Activated T-helper 1 cell treated with anti-CD3 and anti-CD28 coated beads, Interleukin-2, amount 50 U/mL, for 16 hours (primary cell): ENCODE measurements at places on chromosomes 5 and 9.

- no peak for DNase-seq
Observed at GRCh38 chr9:124771867-124772679, 962 bp upstream of the NR6A1 start.

GRCh38 chr5:82748688-82749460 lies 328.3 kb downstream of the TMEM167A start:
- DNase-seq: no peak

DNA sequence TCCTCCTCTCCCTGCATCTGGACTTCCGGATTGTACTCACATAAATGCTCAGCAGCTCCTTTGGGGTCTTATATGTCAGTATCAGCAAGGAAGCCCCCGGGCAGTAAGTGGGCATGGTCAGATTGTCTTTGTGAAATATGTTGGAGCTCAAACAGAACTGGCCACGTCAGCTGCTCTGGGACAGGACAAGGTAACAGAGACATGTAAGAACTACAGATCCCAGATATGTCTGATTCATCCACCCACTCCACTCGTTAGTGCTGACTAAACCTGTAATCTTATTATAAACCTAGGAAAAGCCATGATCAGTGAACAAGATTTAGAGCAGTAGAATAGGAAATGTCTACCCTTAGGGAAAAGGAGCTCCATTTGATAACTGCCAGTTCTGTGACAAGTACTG lies 561.8 kb downstream of the CETN3 start:
- DNase-seq: no peak

- DNase-seq: no peak
Observed at GRCh38 chr9:113895526-113895925, 19.4 kb downstream of the ZNF618 start.

GRCh38 chr5:138466900-138467710 lies 1.8 kb downstream of the EGR1 start:
- DNase-seq: no peak

GRCh38 chr5:75640826-75641225 lies 29.6 kb downstream of the ANKDD1B start:
- DNase-seq: no peak

DNA sequence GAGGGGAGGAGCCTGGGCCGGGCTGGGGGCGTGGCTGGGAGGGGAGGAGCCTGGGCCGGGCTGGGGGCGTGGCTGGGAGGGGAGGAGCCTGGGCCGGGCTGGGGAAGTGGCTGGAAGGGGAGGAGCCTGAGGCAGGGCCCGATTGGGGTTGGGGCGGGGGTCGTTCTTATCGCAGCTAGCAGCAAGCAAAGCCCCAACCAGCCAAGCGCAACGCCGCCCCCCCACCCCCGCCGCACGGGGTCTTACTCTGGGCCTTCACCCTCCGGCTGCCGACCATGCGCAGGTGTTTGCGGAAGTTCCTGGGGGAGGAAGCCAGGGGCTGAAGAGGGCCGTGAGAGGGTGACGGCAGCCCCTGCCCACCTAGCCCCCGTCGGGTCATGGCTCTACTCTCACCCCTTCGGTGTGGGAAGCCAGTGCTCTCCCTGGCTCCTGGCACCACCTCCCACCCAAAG lies 5.0 kb downstream of the NSMF start:
- no peak for DNase-seq

GRCh38 chr9:126668058-126668457 lies 54.3 kb downstream of the LMX1B start:
- no peak for DNase-seq

DNA sequence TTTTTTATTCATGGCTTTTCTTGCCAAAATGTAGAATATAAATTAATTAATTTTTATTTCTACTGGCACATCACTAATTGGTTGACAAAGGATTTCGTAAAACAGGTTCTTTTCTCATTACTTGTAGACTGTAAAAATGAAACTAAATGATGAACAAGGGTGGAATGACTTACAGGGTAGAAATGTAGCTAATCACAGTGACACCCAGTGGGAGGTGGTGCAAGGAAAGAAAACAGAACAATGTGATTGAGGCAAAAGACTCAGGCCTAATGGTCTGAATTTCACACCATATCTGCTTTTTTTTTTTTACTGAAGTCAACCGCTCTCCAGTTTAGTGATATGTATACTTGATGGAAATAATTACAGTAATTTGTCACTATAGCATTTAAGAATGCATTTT lies 28.9 kb downstream of the GABRG2 start:
- DNase-seq: no peak

- no peak for DNase-seq
Observed at GRCh38 chr5:133652951-133653759, 40.8 kb upstream of the FSTL4 start.

GRCh38 chr9:33445389-33446239 lies 1.8 kb downstream of the AQP3 start:
- DNase-seq: no peak

GRCh38 chr5:133921069-133921468 lies 47.4 kb downstream of the C5orf15 start:
- DNase-seq: no peak

GRCh38 chr9:99607842-99608448 lies 213.7 kb upstream of the NR4A3 start:
- no peak for DNase-seq

DNA sequence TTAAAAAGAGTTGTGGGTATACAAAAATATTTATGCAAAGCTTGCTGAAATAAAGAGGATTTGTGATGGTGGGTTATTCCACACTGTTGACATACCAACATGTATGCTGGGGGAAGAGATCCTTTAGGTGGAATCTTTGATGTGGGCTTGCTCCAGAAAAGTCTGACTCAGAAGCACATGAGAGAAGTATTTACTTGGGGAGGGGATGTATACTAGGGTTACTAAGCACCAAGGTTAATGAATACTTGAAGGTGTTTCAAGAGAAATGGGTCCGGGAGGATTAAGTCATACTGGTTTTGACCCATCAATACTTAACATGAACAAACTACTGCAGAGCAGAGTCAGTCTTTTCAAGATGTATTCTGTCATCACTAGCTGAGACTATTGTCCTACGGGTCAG lies 316.4 kb upstream of the GRIN3A start:
- DNase-seq: no peak

DNA sequence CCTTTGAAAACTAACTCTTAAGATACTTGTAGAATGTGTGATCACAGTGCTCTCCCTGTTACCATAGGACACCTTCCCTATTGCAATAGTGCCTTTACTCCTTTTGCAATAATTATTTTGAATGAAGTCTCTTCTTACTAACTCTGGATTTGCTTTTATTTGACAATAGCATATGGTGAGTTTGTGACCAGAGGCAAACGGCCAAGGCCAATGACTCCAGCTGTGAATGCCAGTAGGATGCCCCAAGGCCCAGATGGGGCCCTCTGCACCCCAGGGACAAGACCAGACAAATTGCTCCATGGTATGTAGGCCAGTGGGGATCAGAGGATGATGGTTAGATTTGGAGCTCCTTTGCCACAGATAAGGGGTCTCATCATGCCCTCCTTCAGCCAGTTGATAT lies 116.9 kb downstream of the NPR3 start:
- DNase-seq: no peak

DNA sequence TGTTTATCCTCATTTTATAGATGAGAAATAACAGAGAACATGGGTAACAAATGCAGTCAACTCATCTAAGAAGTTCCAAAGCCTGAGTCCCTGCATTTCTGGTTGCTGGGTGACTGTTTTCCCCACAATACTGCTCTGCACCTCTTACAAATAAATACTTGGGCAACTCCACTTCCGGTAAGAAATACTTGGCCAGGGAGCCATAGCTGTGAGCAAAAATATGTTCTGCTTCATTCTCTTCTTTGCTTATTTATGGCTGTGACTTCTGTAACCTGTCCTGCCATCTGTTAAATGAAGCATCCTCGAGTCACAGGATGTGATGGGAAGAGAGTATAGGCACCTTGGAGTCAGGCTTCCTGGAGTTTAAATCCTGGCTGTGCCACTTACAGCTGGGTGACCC lies 49.9 kb downstream of the GDNF start:
- DNase-seq: no peak

- no peak for DNase-seq
Observed at GRCh38 chr5:10400411-10400810, 41.3 kb upstream of the ROPN1L start.

GRCh38 chr9:112601636-112602035 lies 115.0 kb downstream of the KIAA1958 start:
- DNase-seq: no peak

DNA sequence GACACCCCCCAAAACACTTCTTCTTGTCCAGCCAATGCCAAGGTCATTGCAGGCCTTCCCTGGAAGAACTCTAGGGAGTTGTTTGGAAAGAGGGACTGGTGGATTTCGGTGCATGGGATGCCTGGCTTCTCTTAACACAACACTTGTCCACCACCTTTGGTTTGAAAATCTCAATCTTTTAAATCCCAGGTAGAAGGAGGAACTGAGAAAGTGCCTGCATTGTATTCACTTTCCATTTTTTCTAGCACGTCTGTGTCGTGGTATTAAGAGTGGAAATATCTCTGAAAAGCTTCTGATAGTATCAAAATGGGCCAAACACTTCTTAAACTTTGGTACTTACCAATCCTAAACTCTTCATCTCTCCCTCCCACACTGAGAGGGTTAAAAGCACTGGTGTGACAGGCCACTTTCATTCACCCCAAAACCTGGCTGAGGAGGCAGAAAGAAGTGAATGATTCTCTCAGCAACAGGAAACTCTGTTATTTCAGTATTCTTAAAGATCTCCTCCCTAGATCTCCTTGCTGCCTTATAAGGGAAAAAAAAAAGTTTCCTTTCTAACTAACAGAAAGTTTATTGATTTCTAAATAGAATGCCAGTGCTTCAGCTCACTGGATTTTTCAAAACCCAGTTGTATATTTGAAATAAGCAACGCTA lies 3.9 kb upstream of the NFIB start:
- no peak for DNase-seq

- no peak for DNase-seq
Observed at GRCh38 chr5:150619359-150620230, 20.9 kb upstream of the SYNPO start.

DNA sequence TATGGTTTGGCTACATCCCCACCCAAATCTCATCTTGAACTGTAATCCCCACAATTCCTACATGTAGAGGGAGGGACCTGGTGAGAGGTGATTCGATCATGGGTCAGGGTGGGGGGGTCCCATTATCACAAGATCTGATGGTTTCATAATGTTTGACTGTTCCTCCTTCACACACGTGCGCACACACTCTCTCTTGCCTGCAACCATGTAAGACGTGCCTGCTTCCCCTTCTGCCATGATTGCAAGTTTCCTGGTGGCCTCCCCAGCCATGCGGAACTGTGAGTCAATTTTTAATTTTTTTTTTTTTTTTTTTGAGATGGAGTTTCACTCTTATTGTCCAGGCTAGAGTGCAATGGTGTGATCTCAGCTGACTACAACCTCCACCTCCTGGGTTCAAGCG lies 27.0 kb downstream of the FAM169A start:
- no peak for DNase-seq

DNA sequence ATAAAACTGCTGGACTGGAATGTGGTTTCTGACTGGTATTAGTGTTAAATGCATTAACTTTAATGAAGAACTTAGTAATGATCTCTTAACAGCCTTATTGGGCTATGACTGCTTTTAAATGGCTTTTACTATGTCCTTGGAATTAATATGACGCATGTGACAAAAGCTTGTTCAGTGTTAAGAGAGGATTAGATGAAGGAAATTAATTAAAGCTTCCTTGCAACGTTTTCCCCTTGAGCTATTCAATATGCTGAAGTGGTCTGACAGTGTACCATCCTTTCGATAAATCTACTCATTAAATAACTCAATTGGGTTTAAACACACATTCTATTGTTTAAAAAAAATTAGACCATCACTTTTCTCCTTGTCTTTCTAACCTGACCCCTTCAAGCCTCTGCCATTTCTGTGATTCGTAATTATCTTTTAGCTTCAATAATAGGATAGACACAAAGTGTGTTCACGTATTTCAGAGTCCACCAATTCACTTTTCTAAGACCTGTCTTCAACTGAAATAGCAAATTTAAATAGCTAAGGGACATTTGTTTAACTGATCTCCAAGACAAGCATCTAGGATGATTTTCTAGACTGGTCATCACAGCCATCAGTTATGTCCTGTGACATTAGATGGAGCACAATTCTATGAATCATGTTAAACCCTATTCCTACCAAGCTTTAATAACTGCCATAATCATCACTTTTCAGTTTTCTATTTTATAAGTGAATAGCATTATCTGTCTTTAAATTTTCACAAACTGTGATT lies 1258.0 kb upstream of the CDH9 start:
- no peak for DNase-seq

DNA sequence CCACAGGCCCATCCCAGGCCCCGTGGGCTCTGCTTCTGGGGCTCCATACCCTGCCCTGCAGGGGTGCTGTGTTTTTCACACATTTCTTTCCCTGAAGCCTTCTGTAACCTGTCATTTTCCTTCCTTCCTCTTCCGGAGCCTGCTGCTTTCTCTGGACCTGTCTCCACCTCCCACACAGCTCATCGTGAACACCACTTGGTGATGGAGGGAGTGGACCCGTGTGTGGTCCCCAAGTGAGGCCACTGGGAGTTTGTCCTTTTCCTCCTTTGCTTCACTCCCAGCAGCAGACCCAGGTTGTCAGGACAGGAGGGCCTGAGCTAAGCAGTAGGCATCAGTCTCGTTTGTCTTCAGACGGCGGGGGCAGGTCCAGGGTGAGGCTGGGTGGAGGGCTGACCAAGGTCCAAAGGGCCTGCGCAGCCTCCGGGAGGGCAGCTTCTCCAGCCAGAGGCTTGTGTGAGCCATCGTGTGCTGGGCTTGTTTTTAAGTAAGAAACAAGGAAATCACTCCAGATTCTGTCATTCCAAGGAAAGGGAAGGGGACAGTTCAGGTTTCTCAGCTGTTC lies 5.8 kb upstream of the POMT1 start:
- DNase-seq: no peak

DNA sequence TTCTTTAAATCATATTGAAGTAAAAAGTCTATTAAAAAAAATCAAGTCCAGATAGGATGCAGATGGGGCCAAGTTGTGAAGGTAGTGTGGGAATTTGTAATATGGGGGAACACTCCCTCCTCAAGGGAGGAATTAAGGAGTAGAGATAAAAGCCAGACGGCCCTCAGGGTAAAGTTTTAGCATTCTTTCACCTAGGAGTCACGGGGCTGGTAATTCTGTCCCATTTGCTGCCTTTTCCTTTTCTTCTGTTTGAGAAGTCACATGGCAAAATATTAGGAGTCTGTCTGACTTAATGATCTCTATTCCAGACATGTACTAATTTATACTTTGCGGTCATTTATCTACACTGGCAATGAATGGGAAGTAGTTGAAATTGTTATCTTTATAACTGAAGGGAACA lies 61.9 kb downstream of the SNX24 start:
- DNase-seq: no peak

GRCh38 chr9:100819980-100820379 lies 208.5 kb upstream of the PLPPR1 start:
- no peak for DNase-seq
